ENCODE measurements at places on chromosomes 12 and 14.

GRCh38 chr12:82461836-82462235 lies 103.5 kb downstream of the METTL25 start:
- no peak overlapping the region for H3K4me3 ChIP-seq
- H3K4me1 ChIP-seq, result no peaks in the 10 kb centered on the region
- H3K36me3 ChIP-seq, result peaks cover 34% of the 10 kb centered on the region

DNA sequence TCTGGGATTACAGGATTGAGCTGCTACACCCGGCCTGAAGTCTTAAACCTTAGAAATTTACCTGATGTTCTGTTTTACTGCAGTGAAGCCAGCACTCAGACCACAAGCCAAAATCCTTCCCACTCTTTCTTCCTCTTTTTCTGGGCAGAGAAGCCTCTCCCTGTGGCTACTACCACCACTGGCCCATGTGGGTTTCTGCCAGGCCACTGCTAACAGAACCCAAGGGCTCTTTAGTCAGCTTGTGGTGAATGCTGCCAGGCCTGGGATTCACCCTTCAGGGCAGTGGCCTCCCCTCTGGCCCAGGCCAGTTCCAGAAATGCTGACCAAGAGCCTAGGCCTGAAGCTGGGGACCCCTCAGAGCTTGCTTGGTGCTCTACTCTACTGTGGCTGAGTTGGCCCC lies 35.3 kb downstream of the GAS2L3 start:
- no peak overlapping the region for H3K27ac ChIP-seq
- H3K36me3 ChIP-seq, result no peaks in the 10 kb centered on the region
- DNase-seq, result peak; percentile 16
- H3K4me3 ChIP-seq, result no peak overlapping the region

DNA sequence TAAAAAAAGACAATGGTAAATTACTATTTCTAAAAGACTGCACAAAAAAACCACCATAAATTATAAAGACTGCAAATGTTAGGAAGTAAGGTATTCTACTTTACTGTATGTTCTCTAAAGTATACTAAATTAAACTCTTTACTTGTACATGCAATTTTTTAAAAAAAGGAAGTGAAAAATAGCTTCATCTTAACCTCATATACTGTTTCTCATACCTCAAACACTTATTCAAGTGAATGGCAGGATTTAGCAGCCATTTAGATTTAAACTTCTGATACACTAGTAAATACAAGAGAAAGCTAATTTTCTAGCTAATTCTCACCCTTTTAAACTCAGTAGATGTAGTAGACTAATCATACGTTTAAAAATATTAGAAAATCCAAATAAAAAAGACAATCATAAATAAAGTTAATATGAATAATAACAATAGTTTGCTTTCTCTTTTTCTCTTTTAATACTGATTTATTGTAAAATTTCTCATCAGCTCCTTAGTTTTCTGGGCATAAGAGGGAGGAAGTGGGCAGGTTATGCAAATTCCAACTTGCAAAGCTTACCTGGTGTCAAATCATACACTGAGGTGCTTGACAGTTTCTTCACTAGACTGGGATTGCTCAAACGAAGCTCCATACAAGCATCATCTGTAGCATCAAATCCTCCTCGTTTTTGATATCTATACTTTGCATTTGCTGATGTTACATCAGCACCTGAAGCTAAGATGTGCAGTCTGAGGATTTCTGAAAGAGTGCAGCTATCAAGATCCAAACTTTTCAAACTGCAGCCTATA lies 71.0 kb upstream of the CFL2 start:
- no peak overlapping the region for H3K27ac ChIP-seq
- DNase-seq, result no peak
- H3K4me3 ChIP-seq, result no peak overlapping the region

DNA sequence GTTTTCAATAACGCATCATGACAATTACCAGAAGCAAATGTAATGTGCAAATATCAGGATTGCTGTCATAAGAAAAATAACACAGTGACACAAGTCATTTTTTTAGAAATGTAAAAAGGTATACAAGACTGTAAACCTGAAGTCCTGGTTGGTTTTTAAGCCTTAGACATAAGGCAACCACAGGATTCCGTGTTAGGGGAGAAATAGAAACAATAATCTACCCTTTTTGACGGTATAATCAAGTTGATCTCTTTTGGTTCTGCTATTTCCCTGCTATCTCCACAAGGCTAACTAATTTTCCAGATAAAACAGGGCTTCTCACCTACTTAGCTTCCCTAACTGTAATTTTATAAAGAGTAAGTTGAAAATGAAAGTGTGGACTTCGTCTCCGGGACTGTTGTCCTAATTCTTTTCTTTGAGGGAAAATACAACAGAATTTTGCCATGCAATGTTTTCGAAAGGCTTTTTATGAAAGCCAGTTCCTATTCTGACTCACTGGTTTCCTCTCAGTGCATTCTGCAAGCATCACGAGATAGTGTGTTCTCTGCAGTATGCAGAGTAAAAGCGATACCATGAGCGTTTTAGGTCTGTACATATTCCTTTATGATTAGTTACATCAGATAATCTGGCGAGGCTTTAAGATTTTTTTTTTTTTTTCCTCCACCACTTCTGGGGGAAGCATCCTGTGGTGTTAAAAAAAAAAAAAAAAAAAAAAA lies 10.6 kb downstream of the MYO1H start:
- no peaks in the 10 kb centered on the region for H3K4me1 ChIP-seq
- no peak for DNase-seq
- no peak overlapping the region for H3K4me3 ChIP-seq
- no peak overlapping the region for H3K27ac ChIP-seq

GRCh38 chr12:37565112-37565511 lies 751.5 kb upstream of the ALG10B start:
- no peak overlapping the region for H3K27ac ChIP-seq
- H3K4me1 ChIP-seq, result no peaks in the 10 kb centered on the region
- DNase-seq, result no peak
- no peaks in the 10 kb centered on the region for H3K36me3 ChIP-seq

- DNase-seq, result no peak
- no peaks in the 10 kb centered on the region for H3K36me3 ChIP-seq
- H3K4me3 ChIP-seq, result no peak overlapping the region
- no peaks in the 10 kb centered on the region for H3K4me1 ChIP-seq
- no peaks in the 10 kb centered on the region for H3K27me3 ChIP-seq
- H3K27ac ChIP-seq, result no peak overlapping the region
These were observed 119.4 kb upstream of the PLEKHA5 start for GRCh38 chr12:19010087-19010486.

DNA sequence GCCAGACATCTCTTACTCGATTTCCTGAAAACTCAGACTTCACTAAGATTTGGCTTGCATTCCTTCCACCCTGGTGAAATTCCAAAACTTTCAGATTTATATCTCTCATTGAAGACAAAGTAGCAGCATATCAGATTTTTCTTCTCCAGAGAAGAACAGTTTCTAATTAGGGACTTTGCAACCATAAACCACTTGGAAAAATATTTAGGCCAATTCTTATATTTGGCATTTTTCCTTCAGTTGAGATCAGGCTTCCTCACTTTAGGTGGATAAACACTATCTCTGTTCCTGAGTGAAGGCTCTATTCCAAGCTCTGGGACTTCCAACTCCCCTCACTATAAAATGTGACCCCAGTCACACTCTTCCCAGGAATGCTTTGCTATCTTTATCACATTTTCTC lies 1434.3 kb upstream of the FLRT2 start:
- H3K27ac ChIP-seq, result no peak overlapping the region
- no peak for DNase-seq
- no peaks in the 10 kb centered on the region for H3K27me3 ChIP-seq

- H3K36me3 ChIP-seq, result peaks cover 16% of the 10 kb centered on the region
- no peaks in the 10 kb centered on the region for H3K27me3 ChIP-seq
- no peak overlapping the region for H3K27ac ChIP-seq
- no peaks in the 10 kb centered on the region for H3K4me1 ChIP-seq
- no peak for DNase-seq
- no peak overlapping the region for H3K4me3 ChIP-seq
These were observed 43.1 kb downstream of the PROX2 start for GRCh38 chr14:74832849-74833248.

DNA sequence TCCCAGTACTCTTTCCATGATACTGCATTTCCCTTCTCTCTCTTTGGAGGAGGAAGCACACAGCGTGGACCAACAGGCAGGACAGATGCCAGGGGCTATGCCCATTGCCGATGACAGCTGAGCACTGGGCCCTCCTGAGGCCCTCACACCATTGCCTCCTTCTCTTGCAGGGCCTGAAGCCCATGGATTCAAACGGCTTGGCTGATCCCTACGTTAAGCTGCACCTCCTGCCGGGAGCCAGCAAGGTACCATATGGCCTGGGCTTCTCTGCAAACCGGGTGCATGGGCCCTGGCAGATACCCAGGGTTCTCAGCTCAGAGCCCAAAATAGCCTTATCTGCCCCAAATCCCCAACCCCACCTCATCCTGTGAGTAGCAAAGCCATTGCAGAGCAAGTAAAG lies 25.2 kb upstream of the OAS1 start:
- no peak overlapping the region for H3K27ac ChIP-seq
- H3K36me3 ChIP-seq, result no peaks in the 10 kb centered on the region
- no peaks in the 10 kb centered on the region for H3K4me1 ChIP-seq
- no peak for DNase-seq
- H3K27me3 ChIP-seq, result no peaks in the 10 kb centered on the region

- no peaks in the 10 kb centered on the region for H3K27me3 ChIP-seq
- no peak overlapping the region for H3K4me3 ChIP-seq
- no peak overlapping the region for H3K27ac ChIP-seq
- H3K4me1 ChIP-seq, result no peaks in the 10 kb centered on the region
- H3K36me3 ChIP-seq, result no peaks in the 10 kb centered on the region
- DNase-seq, result no peak
These were observed 13.7 kb downstream of the KRT1 start for GRCh38 chr12:52666471-52666870.

- peak overlapping the region; percentile 98 for H3K27ac ChIP-seq
- H3K27me3 ChIP-seq, result no peaks in the 10 kb centered on the region
- no peak overlapping the region for H3K4me3 ChIP-seq
- H3K4me1 ChIP-seq, result peaks cover 98% of the 10 kb centered on the region
- no peak for DNase-seq
- no peaks in the 10 kb centered on the region for H3K36me3 ChIP-seq
These were observed 32.6 kb upstream of the PNMA1 start for GRCh38 chr14:73746520-73747378.

GRCh38 chr14:56004786-56005185 lies 113.4 kb upstream of the PELI2 start:
- peak; percentile 67 for DNase-seq
- no peaks in the 10 kb centered on the region for H3K36me3 ChIP-seq
- no peaks in the 10 kb centered on the region for H3K27me3 ChIP-seq
- H3K4me3 ChIP-seq, result peak overlapping the region; percentile 35
- peak overlapping the region; percentile 45 for H3K27ac ChIP-seq
- no peaks in the 10 kb centered on the region for H3K4me1 ChIP-seq

- DNase-seq, result no peak
- no peak overlapping the region for H3K4me3 ChIP-seq
- no peak overlapping the region for H3K27ac ChIP-seq
- peaks cover 59% of the 10 kb centered on the region for H3K36me3 ChIP-seq
- no peaks in the 10 kb centered on the region for H3K4me1 ChIP-seq
These were observed 30.0 kb downstream of the SENP1 start for GRCh38 chr12:48075832-48076231.

DNA sequence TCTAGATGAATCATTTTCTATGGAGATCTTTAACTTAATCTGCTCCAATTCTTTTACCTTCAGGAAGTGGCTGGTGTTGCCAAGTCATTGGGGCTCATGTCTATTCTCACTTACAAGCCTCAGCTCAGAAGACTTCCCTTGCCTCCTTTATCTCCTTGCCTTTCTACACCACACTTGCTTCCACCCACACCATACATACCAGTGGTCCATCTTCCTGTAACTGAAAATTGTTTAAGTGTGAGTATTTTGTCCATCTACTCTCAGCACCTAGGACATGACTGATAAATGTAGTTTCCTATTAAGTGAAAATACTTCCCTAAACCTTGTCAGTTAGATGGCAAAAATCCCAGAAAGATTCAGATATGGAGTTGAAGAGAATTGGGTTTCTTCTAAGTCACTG lies 199.7 kb upstream of the CPNE8 start:
- H3K27ac ChIP-seq, result no peak overlapping the region
- no peaks in the 10 kb centered on the region for H3K4me1 ChIP-seq
- H3K4me3 ChIP-seq, result no peak overlapping the region
- DNase-seq, result no peak

DNA sequence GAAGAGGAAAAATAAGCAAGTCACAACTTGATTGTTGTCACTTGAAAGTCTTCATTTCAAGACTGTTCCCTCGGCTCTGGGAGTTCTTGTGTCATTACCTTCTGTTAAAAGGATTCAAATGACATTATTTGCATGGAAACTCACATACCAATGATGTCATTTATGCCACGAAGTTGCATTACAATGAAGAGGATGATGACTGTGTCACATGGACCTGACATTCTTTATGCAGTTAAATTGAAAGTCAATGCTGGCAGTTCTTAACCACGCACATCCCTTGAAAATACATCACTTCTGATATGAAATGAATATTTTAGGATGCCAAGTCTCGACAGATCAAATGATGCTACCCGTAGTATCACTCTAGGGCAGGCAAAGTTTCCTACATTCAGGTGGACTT lies 1069.5 kb downstream of the VRK1 start:
- no peaks in the 10 kb centered on the region for H3K27me3 ChIP-seq
- no peak overlapping the region for H3K4me3 ChIP-seq
- H3K4me1 ChIP-seq, result no peaks in the 10 kb centered on the region
- H3K36me3 ChIP-seq, result no peaks in the 10 kb centered on the region

GRCh38 chr12:76421046-76421445 lies 72.8 kb upstream of the BBS10 start:
- H3K4me3 ChIP-seq, result no peak overlapping the region
- no peak overlapping the region for H3K27ac ChIP-seq
- H3K27me3 ChIP-seq, result no peaks in the 10 kb centered on the region
- no peaks in the 10 kb centered on the region for H3K4me1 ChIP-seq
- DNase-seq, result no peak

GRCh38 chr12:32559434-32559833 lies 119.7 kb upstream of the DNM1L start:
- H3K4me1 ChIP-seq, result no peaks in the 10 kb centered on the region

DNA sequence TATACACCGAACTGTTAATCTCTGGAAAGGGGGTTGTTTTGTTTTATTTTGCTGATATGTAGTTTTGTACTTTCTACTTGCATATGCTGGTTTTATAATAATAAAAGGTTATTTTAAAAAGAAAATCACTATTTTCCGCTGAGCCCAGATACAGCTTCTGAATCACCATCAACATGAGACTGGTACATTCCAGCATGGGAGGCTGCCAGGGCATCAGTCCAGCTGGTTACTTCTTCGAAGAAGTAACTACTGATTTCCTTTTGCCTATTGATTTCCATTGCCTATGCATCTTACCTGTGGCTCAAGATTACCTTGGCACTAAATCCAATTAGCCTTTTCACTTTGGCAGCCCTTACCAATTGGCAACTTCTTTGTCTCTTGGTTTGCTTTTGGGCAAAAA lies 11.7 kb upstream of the OSBPL8 start:
- no peaks in the 10 kb centered on the region for H3K27me3 ChIP-seq
- H3K4me1 ChIP-seq, result no peaks in the 10 kb centered on the region
- no peak overlapping the region for H3K4me3 ChIP-seq
- H3K27ac ChIP-seq, result no peak overlapping the region

- DNase-seq, result no peak
- H3K4me1 ChIP-seq, result peaks cover 5% of the 10 kb centered on the region
- H3K4me3 ChIP-seq, result no peak overlapping the region
- H3K27ac ChIP-seq, result no peak overlapping the region
- no peaks in the 10 kb centered on the region for H3K27me3 ChIP-seq
- H3K36me3 ChIP-seq, result no peaks in the 10 kb centered on the region
These were observed 85.1 kb upstream of the WSCD2 start for GRCh38 chr12:108043750-108044533.

- DNase-seq, result no peak
- H3K4me1 ChIP-seq, result no peaks in the 10 kb centered on the region
- no peaks in the 10 kb centered on the region for H3K27me3 ChIP-seq
- no peak overlapping the region for H3K27ac ChIP-seq
- peaks cover 2% of the 10 kb centered on the region for H3K36me3 ChIP-seq
These were observed 133.2 kb downstream of the PRKCH start for GRCh38 chr14:61454545-61454944.
